Bronchial smooth muscle cell (primary cell): ENCODE measurements at places on chromosomes 5 and 9. TPM values are rescaled to one million over a fixed set of nuclear protein-coding genes. Genes with fewer than 3 reads are reported as not detected.

Gene SUSD3
- 0.32 and 0.94 TPM in 2 replicates for total RNA-seq

Gene TUBB4B
- 84.7 and 125 TPM in 2 replicates for total RNA-seq

Gene CDC26
- 47.1 and 64.3 TPM in 2 replicates for total RNA-seq

Gene TLE1
- total RNA-seq, result 32.0 and 36.1 TPM in 2 replicates

Gene SPATA6L
- 0.26 and 0.63 TPM in 2 replicates for total RNA-seq

Gene LECT2
- not detected in 2 replicates for total RNA-seq

Gene CANX
- 543 and 604 TPM in 2 replicates for total RNA-seq

Gene GPR150
- under 0.01 and 0.32 TPM in 2 replicates for total RNA-seq

Gene TAF11L13
- total RNA-seq, result not detected in 2 replicates

Gene ARL10
- 7.6 and 11.3 TPM in 2 replicates for total RNA-seq

Gene C9
- 0.16 and 0.17 TPM in 2 replicates for total RNA-seq
